ENCODE measurements at places on chromosomes 6 and 20.

DNA sequence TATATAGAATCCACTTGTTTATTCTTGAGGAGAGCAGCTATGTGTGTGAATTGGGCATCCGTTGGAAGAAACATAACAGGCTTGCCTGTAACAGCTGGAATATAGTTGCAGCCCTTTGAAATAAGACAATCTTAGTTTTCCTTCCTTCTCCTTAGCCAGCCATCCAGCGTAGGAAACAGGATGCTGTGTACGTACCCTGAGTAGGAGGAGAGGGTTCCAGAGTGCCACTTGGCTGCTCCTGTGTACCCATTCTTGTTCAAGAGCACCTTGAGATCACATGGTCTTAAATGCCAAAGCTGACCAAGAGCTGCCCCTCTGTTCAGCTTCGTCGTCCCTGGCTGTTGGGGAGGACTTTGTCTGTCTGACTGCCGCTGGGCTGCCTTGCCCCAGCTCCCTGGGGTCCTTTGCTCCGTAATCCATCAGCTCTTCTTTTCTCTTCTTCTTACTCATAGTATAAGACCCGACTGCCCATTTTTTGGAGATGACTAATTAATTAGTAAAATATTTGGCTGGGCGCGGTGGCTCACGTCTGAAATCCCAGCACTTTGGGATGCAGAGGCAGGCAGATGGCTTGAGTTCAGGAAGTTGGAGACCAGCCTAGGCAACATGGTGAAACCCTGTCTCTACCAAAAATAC lies 49.0 kb downstream of the RREB1 start:
- DNase-seq = no peak

DNA sequence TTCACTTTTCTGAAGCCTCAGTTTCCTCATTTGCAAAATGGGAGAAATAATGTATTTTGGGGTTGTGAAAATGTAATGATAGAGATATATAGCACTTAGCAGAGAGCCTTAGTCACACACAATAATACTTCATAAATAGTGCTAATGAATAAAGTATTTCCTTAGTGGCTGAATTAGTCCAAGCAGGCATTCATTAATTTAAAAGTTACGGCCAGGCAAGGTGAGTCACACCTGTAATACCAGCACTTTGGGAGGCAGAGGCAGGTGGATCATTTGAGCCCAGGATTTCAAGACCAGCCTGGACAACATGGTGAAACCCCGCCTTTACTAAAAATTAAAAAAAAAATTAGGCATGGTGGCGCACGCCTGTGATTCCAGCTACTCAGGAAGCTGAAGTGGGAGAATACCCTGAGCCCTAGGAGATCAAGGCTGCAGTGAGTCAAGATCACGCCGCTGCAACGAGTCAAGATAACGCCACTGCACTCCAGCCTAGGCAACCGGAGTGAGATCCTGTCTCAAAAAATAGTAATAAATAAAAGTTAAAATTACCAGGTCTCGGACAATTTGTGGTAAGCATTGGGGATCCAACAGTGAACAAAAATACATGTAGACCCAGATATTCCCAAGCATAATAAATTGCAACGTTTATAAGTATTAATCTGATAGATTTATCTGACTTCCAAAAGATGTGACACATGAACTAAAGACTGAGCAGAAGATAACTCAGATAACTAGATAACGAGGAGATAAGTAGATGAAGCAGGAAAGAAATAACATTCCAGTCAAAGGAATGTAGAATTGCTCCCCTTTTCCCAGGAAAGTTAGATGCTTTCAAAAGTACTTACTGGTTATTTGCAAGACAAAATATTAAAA lies 2.1 kb upstream of the IBTK start:
- no peak for DNase-seq

DNA sequence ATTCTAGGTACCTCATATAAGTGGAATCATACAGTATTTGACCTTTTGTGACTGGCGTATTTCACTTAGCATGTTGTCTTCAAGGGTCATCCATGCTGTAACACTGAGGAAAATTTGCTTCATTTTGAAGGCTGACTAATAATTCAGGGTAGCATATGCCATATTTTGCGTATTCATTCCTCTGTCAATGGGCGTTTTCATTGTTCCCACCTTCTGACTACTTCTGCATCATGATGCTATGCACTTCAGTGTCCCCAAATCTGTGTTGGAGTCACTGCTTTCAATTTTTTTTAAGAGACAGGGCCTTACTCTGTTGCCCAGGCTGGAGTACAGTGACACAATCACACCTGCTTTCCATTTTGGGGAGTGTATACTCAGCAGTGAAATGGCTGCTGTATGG lies 51.6 kb downstream of the SYNDIG1 start:
- no peak for DNase-seq

DNA sequence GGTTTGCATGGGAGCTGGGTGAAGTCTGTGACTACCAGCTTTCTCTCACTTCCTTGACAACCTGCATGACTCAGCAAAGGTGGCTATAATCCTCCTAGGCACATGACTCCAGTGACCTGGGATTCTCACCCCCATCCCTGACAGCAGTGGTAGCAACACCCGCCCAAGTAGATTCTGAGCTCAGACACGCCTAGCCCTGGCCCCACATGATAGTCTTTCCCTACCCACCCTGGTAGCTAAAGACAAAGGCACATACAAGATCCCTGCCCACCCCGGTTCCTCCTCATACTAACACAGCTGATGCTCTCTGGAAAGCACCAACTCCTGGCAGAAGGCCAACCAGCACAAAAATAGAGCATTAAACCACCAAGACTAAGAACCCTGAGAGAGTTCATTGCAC lies 25.9 kb upstream of the CRISP1 start:
- no peak for DNase-seq

- DNase-seq = no peak
Measured at GRCh38 chr20:53579581-53580375, 13.9 kb downstream of the ZNF217 start.

- no peak for DNase-seq
Measured at GRCh38 chr6:111604259-111605099, 1.2 kb downstream of the TRAF3IP2 start.

- no peak for DNase-seq
Measured at GRCh38 chr6:166613027-166613426, 14.0 kb downstream of the RPS6KA2 start.

- DNase-seq = no peak
Measured at GRCh38 chr6:110400208-110400607, 15.2 kb downstream of the DDO start.

- no peak for DNase-seq
Measured at GRCh38 chr6:142841915-142842314, 103.1 kb downstream of the HIVEP2 start.

- DNase-seq = no peak
Measured at GRCh38 chr6:151109869-151110575, 129.7 kb upstream of the AKAP12 start.

DNA sequence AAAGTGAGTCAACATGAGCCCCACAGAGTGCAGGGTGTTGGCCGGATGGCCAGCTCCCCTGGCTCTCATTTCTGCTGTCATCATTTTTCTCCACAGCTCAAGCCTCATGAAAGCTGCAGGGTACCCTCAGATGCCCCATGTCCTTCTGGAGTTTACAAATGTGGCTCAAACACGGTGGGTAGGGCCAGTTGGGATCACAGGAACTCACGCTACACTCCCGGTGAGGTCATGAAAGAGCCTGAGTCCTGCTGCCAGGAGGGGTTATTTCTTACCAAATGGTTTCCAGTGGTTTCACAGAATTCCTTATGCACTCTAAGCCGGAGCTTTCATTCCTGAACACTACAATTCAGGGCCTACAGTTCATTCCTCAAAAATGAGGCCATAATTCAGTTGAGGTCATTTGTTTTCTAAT lies 78.7 kb downstream of the TMEM170B start:
- DNase-seq = no peak

DNA sequence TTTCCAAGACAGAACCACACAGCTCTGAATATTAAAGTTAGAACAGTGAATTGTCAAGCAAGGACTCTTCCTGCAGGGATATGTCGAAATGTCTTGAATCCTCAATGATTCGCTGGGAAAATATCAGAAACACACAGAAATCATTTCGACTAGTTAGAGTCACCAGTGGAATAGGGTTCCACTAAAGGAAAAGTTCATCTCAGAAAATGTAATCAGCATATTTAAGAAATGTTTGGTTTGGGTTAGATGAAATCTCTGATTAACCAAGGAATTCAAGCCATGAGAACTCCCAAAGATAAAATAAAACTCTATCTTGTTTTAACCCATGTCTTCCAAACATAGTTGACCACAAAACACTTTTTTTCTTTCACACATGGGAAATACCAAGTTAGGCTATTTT lies 621.0 kb upstream of the NRSN1 start:
- DNase-seq = no peak

GRCh38 chr6:157954150-157955117 lies 27.2 kb upstream of the SYNJ2 start:
- DNase-seq = no peak

DNA sequence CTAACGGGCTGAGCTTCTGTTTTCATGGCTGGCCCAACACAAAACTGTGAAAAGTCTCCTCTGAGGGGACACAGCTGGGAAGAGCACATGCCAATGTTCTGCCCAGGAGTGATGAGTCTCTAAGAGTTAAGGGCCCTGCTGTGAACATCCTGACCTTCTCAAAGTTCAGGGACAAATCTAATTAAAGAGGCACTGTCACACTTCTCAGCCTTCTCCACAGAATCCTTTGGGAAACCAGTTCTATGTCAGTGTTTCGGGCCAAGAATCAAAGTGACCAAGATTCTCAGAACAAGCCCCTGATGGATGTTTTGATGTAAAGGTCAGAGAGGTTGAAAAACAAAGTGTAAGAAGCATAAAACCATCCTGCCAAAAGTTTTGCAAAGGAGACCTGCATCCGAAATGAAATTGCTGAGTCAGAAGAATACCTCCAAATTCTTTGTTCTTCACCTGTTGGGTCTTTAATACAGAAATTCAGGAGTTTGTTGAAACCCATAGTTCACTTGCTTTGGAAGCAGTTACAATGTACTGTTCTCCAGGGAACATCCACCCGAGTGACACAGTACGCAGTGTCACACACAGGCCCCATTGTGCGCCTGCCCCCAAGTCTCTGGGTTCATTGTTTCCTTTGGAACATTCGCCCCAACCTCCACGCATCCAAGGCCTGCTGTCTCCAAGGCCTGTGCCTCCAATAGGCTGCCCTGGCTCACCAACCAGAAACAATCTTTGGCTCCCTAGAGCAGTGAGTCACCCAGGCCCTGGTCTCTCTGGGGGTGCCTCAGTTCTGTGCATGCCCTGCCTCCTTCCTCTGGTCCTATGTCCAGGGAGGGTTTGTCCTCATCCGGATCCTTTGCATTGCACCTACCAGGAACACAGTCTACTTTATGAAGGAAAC lies 65.5 kb upstream of the QKI start:
- DNase-seq = no peak

GRCh38 chr6:132978685-132979084 lies 164.3 kb downstream of the RPS12 start:
- DNase-seq = no peak

GRCh38 chr20:49285233-49285668 lies 7.4 kb upstream of the ZNFX1 start:
- no peak for DNase-seq

Data from NCI-H1930 (cell line).